Hematopoietic multipotent progenitor cell treated with erythropoietin and hydrocortisone succinate and interleukin-3 and kit ligand, for 8 days (in vitro differentiated cells): ENCODE measurements at places on chromosomes 3 and 15.

DNA sequence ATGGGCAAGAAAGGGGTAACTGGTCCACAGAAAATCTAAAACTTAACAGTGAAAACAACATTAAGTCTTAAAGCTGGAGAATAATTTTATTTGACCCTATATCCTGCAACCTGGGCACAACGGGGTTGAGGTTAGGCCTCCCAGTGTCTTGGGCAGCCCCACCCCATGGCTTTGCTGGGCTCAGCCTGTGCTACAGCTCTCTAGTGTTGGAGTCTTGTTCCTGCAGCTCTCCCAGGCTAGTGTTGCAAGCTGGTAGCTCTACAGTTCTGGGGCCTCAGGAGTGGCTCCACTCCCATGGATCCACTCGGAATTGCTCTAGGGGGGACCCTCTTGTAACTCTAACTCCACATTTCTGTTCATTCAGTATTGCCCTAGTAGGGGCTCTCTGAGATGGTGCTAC, 24.9 kb upstream of the GNB4 start:
- DNase-seq = peak; percentile 12

DNA sequence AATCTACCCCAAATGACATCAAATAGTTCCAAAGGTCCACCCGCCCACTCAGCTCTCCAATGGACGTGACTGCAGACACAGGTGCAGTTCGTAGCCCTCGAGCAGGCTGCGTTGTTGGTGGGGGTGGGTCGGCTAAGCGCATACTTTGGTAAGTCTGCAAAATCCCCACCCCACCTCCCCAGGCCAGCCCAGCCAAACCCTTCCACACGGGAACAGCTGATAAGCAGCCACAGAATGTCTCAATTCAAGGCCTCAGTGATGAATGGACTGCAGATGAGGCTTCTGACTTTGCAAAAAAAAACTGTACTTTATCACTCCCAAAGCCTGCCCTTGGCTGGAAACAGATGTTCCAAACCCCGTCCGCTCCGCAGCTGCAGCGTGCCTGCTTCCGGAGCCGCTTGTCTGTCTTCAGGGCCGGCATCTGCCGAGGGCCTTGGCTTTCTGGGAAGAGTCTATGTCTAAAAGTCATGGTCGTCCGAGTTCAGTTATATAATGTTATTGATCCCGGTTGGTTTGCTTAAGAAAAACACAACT, 38.2 kb downstream of the PCSK6 start:
- peak; percentile 98 for DNase-seq

- DNase-seq = no peak
These were observed 73.9 kb upstream of the SLC24A5 start for GRCh38 chr15:48046813-48047438.

DNA sequence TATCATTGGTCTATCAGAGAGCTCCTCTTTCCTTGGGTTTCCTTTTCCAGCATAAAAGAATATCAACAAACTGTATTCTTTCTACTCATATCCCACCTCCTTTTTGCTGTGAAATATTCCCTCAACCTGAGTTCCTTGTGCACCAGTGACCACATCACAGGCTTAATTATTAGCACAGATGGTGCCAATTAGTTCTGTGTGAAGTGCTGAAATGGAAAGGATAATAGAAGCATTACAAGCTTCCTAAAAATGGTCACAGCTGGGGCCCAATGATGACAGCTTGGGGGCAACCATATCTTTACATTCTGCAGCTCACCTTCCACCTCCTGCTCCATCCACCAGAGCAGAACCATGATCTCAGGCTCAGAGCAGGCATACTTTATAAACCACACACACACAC, 84.6 kb downstream of the ANO10 start:
- DNase-seq = no peak

DNA sequence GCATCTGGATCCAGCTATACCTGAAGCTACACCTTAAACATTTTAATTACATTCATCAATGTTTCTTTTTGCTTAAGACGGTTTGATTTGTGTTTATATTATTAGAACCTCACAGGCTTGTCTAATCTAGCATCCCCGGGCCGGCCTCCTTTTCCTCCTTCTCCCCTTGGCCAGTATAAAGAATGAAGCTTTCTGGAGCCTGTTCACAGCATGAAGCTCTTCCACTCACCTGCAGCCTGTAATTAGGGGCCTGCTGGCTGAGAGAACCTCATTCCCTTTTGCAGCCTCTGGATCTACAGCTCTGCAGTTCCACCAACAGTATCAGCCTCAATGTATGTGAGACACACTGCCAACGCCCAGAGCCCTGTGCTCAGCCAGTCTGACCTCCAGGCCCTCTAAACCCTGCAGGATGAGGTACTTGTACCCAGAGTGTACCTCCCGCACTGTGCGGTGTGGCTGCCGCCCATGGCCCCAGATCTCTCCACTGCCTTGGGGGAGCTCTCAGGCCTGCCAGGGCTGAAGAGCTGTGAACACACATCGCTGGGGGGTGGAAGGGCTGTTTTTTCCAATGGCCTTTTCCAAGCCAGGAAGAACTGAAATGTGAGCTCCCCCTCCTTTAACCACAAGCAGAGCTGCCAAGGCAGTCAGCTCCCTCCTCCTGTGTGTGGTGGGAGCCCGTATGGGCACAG, 114.7 kb upstream of the ALDH1A3 start:
- no peak for DNase-seq

- no peak for DNase-seq
These were observed 545.0 kb downstream of the PYDC2 start for GRCh38 chr3:192005989-192006388.

GRCh38 chr3:192022412-192022811, 561.4 kb downstream of the PYDC2 start:
- no peak for DNase-seq

- DNase-seq = no peak
These were observed 1.9 kb upstream of the MEX3B start for GRCh38 chr15:82047453-82048400.

- DNase-seq = no peak
These were observed 2.7 kb downstream of the LCTL start for GRCh38 chr15:66563126-66563525.

DNA sequence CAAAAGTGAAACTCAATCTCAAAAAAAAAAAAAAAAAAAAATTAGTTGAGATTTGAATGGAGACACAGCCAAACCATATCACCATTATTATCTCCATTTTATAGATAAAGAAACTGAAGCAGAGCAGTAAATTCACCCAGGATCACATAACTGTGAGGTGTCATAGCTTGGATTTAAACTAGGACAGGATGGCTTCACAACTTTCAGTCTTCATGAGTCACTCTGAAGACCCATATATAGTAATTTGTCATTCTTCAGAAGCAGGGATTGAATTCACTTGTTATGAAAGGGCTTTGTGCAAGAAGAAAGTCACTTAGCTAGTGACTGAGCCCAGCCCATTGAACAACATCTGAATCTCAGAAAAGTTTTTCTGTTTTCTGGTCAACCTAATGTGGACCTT, 60.5 kb upstream of the LRIG1 start:
- DNase-seq = no peak

DNA sequence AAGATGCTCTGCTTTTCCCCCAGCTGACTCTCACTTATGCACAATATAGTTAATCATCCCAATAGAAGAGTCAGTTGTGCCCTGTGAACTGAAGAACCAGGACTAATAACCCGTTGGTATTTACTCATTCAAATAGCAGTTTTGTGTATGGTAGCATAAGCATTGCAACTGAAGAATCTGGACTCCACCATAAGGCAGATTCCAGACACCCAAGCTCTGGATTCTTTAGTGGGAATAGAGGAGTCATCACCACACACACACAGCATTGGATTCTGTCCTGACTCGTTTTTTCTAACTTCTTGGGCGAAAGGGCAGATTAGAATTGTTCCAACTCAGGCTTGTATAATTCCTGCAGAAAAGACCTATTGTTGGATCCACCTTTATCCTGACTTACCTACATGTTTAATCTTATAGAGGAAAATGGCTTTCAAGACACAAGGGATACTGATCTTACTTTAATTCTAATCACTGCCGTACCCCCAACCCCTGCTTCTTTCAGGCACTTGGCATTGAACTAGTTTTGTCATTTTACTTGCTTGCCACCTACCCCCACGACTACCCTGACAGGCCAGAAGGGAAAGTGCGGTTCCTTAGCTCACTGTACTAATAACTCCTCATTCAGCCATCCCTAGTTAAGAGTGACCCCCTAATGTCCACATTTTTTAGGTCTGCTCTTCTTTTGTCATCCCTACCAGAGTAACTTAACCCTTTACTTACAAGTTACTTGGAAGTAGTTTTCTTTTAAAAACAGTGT, 42.3 kb downstream of the NKIRAS1 start:
- no peak for DNase-seq

GRCh38 chr3:171195686-171196085, 169.2 kb upstream of the SLC2A2 start:
- DNase-seq = no peak
